NCI-H1436 treated with DMSO at 0.1 percent for 48 hours (cell line): ENCODE measurements at places on chromosomes 12 and 14.

DNA sequence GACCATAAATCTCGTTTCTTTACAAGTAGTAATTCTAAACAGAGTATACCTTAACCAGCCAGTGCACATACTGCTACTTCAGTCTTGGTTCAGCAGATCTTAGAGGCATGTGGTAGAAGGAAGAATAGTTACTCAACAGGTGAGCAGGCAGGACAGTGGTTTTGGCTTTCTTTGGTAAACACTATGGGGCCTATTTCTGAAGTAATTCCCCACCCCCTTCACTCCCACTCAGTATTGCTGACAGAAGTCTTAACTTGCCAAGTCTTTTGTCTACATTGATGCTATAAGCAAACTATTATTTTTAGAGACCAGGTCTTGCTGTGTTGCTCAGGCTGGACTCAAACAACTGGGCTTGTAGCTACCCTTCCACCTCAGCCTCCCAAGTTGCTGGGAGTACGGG lies 68.5 kb downstream of the FBXO34 start:
- DNase-seq: no peak

DNA sequence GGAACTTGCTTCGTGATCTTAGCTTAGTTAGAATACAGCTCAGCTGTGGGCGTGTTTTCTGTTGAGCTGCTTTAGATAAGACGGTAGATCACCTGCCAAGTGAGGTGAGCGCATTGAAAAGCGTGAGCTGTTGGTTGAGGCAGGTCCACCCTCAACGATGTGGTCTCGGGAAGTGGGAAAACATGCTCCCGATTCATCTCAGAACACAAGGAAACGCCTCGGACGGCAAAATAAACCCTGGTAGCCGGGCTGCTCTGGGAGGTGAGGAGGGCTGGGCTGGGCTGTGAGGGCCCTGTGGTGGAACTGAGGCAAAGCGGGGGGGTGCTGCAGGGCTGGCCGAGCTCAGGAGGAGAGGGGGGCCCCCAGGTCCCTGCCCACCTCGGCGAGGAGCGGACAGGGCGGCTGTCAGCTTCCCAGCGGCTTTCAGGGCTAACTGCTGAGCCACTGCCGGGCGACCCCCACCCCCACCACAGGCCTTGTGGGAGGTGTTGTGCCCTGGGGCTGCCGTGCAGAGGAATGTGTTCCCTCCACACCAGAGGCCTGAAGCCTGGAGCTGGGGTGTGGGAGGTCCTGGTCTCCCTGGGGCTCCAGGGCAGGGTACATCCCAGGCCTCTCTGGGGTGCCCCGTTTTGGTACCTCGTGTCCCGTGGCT lies 30.7 kb downstream of the NOC4L start:
- no peak for DNase-seq

DNA sequence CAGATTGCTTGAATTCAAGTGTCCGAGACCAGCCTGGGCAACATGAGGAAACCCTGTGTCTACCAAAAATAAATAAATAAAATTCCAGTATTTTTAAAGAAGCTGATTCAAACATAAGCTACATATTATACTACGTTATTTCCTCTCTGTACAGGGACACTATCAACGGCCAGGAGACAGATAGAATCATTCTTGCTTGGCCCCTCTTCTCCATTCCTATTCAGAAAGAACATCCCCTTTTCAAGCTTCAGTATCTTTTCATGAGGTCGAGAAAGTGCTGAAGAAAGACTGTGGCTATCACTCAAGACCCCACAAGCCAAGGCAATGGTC lies 314 bp upstream of the DHRS7 start:
- DNase-seq: no peak

DNA sequence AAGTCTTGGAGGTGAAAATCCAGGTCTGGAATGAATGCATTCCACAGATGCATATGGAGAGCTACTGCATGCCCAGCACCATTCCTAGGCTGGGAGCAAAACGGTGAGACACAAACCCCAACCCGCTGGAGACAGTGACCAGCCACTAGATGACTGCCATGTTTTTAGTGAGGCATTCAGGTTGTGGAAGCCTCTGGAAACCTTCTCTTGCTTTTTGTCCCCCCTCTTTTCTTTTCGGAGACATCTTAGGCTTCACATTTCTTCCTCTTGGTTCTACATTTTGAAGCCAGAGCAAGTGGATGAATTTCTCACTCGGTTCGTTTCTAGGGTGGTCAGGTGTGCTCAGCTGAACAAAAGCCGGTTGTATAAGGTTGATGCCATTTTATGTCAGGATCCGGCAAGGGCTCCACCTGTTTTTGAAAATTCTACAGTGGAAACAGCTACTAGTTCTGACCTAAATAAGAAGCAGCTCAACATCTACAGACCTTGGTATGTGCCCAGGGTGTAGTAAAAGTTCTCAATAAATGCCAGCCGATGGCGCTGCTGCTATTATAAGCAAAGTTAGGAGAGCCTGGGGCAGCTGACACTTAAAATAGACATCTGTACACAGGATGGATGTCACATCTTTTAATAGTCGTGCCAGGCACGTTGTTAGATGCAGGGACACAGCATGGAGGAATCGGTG lies 1.8 kb upstream of the ZNF839 start:
- peak; percentile 30 for DNase-seq

GRCh38 chr14:63974176-63974575 lies 121.4 kb downstream of the SYNE2 start:
- DNase-seq: no peak

DNA sequence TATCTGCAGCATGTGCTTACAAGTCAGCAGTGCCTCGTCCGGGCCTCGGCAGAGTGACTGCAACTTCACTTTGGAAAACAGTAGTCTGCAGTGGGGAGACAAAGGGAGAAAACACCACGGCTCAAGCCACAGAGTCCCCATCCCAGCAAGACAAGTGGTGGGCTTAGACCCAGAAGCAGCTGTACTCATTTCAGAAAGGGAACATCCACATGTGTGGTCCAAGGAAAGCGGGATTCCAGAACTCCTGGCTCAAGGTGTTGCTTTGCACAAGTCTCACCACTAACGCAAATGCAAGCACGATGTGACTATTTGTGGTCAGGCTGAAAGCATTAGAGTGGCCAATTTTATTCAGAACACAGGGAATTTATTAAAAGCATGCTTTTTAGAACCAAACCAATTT lies 198.3 kb downstream of the TTC7B start:
- DNase-seq: no peak

DNA sequence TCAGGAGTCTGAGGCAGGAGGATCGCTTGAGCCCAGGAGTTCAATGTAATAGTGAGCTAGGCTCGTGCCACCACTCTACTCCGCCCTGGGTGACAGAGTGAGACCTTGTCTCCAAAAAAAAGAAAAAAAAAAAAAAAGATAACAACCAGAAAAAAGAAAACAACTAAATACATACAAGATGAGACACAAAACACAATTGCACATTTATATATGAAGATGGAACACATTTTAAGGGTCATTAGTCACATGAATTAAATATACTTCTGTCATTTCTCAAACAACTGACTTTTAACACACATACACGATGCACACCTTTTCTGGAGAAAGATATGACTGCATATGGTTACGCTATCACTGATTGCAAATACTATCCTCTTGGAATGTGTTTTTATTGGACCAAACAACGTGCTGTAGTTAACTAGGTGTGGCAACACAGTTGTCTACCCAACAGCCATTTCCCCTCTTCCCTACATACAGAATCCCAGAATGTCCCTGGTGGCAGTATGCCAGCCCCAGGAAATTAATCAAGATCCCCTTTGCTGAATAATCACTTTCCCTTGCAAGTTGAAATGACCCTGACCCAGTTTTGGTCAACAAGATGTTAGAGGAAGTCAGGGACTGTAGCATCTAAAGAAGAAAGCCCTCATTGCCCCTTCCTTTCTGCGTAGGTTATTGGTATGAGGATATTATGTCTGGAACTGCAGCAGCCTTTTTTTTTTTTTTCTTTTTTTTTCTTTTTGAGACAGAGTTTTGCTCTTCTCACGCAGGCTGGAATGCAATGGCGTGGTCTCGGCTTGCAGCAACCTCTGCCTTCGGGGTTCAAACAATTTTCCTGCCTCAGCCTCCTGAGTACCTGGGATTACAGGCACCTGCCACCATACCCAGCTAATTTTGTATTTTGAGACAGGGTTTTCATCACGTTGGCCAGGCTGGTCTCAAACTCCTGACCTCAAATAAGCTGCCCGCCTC lies 5.6 kb upstream of the MYL6B start:
- no peak for DNase-seq

DNA sequence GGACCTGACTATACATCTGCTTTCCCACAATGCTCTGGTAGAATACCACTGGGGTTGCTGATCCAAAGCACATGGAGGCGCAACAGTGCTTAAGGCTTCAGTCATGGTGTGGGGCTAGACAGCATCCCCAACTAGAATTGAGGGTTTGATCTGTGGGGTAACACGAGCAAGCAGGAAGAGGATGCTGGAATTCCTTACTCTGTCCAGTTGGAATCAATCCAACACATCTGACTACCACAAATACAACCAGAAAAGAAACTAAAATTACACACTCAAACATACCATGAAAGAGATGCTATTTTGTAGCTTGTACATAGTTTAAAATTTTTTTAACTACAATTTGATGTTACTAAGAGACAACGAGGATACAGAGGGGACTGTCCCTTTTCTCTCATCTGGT lies 40.4 kb upstream of the GTF2A1 start:
- no peak for DNase-seq

DNA sequence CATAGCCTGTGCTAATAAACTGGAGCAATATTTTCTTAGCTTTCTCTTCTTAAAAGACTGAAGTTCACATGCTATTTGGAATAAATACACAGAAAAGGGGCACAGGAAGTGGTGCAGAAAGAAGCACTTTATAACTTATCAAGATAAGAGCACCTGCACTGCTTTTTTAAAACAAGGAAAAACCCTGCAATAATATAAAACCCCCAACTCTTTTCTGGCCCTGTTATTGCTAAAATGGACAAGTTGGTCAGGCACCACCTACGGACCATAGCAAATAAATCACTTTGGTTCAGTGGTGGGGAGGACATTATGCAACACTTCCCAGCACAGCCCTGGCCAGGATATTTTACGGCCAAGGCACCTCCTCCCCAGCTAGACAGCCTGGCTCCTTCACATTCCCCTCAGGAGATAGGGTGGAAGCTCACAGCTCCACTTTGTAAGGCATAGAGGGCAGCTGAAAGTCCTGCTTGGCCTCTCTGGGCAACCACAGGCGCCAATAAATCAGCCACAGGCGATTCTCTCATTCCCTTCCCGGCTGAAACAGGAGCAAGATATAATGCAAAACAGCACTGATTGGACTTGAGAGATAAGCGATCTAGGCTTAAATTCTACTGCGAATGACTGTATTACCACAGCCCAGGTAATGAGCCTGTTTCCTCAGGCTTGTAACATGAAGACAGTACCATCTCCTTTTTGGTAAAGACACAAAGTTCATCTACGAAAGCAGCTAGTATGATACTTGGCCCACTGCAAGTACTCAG lies 2.0 kb downstream of the ZBTB25 start:
- no peak for DNase-seq
